GM10248 (cell line): ENCODE measurements at places on chromosomes 3 and 15.
A peak's percentile ranks its signal among the peaks of the same experiment; 100 is the strongest.

DNA sequence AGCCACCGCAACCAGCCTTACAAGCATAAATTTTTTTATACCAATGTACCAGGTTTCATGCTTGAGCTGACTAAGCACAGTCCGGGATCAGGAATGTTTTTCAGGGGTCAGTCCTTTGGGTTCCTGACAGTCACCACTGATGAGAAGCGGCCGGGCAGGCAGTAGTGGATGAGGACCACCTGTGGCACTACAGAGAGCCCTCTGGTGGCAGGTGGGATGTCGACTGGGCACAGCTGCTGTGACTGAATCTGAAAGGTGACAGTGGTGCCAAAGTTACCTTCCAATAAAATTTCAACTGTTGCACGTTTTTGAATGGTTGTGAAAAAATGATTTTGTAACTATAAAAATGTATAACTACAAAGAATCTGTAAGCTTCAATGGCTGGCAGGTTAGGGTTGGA is 34.0 kb downstream of the TPRA1 start:
- DNase-seq = no peak

DNA sequence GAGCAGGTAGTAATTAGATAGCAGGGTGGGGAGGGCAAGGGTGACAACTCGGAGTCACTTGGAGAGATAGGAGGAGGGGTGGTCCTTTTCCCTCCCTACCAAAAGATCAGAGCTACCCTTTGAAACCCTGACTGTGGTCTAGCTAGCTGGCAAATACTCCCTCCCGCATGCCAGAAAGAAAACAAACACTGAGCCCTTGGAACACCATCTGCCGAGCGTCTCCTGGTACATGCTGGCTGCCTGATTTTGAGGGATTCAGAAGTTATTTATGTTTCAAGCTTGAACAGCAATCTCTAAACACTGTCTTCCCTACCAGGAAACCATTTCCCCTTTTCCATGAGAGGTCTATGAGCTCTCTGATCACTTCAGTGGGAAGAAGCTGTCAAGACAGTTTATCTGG is 291.6 kb upstream of the CFAP20DC start:
- no peak for DNase-seq

DNA sequence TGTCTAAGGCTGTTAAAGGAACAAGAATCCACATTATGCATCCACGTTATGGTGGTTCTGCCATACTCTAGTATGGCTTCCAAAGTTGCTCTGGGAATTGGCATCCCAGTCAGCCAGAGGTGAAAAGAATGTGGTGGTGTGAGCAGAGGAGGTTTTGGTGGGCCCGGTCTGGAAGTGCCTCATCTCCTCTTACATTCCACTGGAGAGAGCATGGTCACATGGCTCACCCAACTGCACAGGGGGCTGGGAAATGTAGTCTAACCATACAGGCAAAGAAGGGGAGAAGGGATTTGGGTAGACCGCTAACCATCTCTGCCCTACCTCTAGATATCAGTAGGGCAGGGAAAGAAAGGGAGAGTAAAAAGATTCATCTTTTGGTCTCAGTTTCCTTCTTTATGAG is 3.2 kb upstream of the HEG1 start:
- DNase-seq = no peak

DNA sequence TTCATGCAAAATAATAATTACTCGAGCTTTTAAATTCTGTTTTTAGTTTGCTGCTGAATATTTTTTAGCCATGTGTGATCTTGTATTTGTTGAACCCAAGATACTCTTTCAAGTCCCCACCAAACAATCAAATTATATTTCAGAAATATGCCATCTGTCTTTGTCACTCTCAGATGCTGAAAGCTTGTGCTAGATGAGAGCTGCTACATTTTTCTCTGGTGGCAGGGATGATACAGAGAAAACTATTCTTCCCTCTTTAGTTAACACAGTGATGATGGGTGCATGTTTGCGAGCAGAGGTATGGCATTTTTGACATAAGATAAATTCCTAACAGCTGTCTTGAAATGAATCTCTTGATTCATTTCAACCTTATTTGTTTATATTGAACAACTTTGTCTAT is 100.6 kb upstream of the NPHP3 start:
- no peak for DNase-seq

DNA sequence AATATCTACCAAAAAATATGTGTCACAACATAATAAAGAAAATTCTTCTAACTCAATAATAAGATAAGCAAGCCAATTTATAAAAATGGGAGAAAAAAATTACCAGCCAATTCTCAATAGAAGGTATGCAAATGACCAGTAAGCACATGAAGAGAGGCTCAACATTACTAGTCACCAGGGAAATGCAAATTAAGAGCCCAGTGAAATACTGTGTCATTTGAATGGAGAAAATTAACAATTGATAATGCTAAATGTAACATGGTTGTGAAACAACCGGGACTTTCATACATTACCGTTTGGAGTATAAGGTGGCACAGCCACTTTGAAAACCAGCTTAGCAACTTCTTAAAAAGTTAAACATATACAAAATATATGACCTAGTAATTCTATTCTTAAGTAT is 460.7 kb downstream of the IGSF11 start:
- no peak for DNase-seq

GRCh38 chr15:52419494-52419893 is 109.2 kb downstream of the MYO5A start:
- no peak for DNase-seq

- no peak for DNase-seq
Measured at GRCh38 chr15:88608607-88609181, 12.4 kb upstream of the AEN start.

DNA sequence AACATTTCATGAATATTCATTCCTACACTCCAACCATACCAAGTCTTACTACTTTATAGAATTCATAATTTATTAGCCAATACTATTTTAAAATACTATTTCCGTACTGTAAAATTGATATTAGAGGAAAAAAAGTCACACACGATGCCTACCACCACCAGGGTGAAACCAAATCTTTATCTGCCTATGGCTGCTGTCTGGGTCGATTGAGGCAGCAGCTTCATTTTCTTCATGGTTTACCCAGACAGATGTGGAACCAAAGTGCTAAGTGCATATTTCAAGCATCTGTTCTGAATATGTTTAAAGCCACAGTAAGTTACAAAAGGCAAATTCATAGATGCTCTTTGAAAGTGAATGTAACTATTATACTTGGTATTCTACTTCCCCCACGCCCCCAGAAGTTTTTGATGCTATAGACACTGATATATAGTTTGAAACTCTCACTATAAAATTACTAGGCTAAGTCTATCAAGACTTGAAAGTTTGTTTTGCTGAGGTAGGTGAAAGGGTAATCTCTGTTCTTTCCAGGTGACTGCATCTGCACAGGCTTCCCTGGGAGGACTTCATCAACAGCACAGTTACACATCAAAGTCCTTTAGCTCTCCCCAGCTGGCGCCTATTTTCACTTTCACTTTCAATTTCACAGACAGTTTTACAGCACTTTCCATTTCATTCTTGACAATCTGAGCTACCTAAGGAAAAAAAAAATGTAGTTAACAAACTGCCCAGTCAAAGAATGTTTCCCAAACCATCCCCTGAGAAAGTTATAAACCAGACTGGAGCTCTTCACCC is 113.9 kb downstream of the POLQ start:
- peak; percentile 68 for DNase-seq

DNA sequence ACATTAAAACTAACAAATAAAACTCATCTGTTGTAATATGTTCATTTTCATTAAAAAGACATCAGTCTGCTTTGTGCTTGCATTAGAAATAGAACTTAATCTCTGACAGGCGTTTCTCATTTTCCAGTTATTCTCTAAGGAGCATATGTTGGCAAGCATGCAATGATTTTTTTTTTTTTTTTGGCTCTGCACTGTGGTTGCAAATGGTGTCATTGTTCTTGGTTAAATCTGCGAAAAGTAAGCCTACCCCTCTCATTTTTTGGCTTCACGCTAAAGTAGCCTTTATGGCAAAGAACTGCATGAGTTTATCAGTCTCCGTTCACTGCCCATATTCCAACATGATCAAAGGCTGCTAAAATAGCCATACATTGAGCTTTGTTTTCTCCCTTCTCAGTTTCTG is 403.2 kb downstream of the MECOM start:
- DNase-seq = no peak

- DNase-seq = no peak
Measured at GRCh38 chr15:63246691-63247469, 30.5 kb upstream of the APH1B start.
